ENCODE measurements at places on chromosomes 11 and 22.

DNA sequence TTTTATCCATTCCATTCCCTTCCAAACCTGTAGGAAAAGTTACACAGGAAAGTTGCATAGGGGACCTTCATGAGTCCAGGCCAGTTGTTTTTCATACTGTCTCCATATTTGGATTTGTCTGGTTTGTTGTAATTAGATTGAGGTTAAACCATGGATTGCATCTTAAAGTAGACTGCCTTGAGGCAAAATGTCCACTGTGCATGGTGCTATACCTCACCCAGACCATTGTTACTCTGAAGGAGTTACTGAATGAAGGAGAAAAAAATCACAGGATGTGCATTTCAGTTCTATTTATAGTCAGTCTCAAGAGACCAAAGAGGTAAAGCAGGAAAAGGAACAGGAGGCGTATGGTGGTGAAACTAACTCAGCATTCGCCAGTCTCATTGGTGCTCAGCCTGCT, 29.6 kb upstream of the L3MBTL2 start:
- no peak for DNase-seq

DNA sequence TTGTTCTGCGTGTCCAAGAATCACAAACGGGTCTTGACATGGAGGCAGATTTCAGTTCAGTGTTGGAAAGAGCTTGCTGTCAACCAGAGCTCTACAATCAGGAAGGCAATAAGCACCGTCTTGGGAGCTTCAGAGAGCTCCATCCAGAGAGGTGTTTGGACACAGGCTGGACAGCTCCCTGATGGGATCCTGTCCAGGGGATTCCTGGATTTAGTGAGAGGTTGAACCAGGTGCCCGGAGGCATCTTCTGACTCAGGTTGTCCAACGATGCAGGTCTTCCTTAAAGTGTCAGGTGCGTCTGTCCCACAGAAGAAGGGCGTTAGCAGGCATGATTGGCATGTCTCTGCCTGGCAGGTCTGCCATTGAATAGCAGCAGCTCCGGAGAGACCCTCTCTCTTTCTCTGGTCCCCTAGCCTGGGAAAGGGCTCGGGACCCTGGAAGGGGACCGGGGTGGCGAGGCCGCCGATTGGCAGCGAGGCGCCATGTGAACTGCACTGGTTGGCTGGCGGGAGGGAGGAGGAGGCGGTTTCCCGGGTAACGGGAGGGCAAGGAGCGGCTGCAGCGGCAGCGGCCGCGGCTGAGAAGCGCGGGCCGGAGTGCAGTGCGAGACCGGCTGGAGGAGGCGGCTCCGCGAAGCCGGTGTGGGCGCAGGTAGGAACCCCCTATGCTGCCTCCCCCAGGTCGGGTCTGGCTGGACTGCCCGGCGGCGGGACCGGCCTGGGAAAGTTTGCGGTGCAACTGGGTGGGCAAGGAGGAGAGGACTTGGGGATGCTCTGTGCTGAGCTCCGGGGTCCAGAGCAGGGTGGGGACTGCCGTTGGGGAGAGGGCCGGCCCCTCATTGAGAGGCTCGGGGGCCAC, 104.1 kb upstream of the E2F8 start:
- no peak for DNase-seq

- no peak for DNase-seq
Observed at GRCh38 chr22:49600468-49600867, 227.2 kb downstream of the BRD1 start.

- DNase-seq: no peak
Observed at GRCh38 chr11:120068114-120068573, 69.8 kb downstream of the TRIM29 start.

DNA sequence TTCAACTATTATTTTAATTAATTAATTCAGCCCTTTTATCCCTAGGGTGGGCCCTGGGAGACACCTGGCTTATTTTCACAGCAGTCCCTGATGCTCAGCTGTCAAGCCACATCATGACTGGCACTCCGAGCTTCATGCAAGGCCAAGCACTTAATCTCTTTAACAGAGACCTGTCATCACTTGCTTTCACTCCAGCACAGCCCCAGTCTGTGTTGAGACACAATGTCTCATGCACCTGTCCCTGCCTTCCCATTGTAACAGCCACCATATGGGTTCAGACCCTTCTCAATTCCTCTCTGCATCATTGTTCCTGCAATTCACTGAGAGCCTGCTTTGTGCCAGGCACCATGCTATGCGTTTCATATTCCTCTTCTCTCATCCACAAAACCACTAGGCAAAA, 222.2 kb upstream of the TENM4 start:
- no peak for DNase-seq

DNA sequence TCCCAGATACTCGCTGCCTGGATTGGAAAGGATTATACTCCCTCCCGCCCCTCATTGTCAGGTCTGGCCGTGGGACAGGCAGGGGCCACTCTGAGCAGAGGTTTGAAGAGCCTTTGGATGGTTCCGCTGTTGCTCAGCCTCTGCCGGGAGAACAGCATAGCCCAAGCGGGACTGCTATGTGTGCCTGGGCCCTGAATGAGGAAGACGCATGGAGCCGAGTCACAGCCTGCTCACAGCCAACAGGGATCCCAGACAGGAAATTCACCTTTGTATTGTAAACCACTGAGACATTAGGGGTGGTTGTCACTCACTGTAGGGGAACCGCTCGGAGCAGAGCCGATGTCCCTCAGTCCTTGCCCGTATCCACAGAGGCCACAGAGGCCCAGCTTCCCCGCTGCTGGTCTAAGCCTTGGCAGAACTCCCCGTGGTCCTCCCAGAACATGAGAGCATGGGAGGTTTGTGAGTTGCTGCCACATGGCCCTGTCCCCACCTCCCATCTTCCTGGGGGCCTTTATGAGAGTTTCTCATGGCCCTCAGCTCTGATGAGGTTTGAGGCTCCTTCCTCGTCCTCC, 10.7 kb upstream of the FAM118A start:
- no peak for DNase-seq

- DNase-seq: no peak
Observed at GRCh38 chr11:1258401-1259075, 35.7 kb downstream of the MUC5B start.

GRCh38 chr11:2321311-2321683, 19.5 kb downstream of the TSPAN32 start:
- DNase-seq: no peak

DNA sequence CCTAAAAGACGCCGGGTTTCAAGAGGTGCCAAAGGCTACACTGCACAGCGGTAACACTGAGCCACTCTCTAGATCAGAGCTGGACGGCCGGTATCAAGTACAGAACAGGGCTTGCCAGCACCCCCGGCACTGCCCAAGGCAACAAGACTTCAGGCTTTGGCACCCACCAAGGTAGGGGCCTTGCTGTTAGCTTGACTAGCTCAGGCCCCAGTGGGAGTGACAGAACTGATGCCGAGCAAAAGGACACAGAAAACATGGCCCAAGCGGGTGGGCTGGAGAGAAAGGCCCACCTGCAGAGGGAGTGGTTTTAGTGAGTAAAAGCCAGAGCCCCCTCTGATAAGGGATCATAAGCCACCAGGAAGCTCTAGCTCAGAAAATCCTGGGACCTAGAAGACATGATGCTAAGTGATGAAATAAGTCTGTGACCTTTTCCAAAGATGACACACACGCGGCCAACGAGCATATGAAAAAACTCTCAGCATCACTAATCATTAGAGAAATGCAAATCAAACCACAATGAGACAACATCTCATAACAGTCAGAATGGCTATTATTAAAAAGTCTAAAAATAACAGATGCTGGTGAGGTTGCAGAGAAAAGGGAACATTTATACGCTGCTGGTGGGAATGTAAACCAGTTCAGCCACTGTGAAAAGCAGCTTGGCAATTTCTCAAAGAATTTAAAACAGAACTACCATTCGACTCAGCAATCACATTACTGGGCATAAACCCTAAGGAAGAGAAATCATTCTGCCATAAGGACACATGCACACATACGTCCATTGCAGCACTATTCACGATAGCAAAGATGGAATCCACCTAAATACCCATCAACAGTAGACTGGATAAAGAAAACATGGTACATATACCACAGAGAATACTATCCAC, 12.9 kb downstream of the EHD1 start:
- no peak for DNase-seq

- no peak for DNase-seq
Observed at GRCh38 chr11:19160847-19161246, 40.9 kb downstream of the CSRP3 start.

- no peak for DNase-seq
Observed at GRCh38 chr11:94401773-94402265, 600 bp upstream of the GPR83 start.

DNA sequence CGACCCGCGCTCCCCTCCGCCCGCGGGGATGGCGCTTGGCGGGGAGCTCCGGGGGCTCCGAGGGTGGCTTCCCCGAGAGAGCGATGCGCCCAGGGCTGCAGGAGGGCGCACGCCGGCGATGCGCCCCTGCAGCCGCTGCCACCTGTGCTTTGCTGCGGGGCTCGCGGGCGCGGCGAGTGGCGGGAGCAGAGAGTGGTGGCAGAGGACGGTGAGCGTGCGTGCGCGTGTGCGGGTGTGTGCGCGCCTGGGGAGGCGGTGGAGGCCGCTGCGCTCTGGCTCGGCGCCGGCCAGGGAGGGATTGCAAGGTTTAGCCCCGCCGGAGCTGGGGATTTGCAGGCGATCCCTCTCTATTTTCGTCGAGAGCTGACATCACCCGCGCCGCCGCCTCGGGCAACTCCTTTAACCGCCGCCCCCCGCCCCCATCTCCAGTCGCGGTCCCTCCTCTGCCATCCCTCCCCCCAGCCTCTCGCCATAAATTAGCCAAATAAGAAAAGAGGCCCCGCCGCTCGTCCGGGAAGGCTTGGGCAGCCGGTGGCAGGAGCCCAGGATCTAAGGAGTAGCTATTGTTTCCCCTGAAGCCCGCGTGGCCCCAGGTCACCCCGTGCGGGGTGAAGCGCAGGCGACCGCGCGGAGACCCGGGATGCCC, at the start of gene SLC1A2:
Gene SLC1A2 (minus strand): TSS at position 375 of the 646 bp plus-strand sequence. CDS start 592 bp downstream, outside the sequence.
- DNase-seq: no peak

GRCh38 chr22:26673486-26673885, 16.1 kb downstream of the MIAT start:
- DNase-seq: no peak

- no peak for DNase-seq
Observed at GRCh38 chr22:17085277-17086181, 729 bp downstream of the IL17RA start.

DNA sequence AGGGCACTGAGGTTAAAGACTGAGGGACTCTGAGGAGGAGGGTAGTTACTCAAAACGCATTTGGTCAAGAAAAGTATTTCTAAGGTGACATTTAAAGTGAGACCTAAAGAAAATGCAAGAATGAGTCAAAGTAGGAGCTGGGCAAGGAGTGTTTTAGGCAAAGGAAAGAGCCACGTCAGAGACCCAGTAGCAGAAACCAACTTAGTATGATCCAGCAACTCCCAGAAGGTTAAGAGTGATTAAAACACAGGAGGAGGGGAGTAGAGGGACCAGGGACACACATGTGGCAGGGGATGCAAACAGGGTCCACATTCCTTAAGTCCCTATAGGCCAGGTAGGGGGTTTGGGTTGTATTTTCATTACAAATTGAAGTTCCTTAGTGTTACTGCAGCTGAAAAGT, 24.3 kb upstream of the CCDC34 start:
- no peak for DNase-seq

- no peak for DNase-seq
Observed at GRCh38 chr11:83157594-83158356, 844 bp downstream of the PCF11 start.

GRCh38 chr11:2362414-2362813, 14.7 kb upstream of the CD81 start:
- no peak for DNase-seq

- DNase-seq: no peak
Observed at GRCh38 chr22:41968601-41969000, 642 bp upstream of the SEPTIN3 start.

DNA sequence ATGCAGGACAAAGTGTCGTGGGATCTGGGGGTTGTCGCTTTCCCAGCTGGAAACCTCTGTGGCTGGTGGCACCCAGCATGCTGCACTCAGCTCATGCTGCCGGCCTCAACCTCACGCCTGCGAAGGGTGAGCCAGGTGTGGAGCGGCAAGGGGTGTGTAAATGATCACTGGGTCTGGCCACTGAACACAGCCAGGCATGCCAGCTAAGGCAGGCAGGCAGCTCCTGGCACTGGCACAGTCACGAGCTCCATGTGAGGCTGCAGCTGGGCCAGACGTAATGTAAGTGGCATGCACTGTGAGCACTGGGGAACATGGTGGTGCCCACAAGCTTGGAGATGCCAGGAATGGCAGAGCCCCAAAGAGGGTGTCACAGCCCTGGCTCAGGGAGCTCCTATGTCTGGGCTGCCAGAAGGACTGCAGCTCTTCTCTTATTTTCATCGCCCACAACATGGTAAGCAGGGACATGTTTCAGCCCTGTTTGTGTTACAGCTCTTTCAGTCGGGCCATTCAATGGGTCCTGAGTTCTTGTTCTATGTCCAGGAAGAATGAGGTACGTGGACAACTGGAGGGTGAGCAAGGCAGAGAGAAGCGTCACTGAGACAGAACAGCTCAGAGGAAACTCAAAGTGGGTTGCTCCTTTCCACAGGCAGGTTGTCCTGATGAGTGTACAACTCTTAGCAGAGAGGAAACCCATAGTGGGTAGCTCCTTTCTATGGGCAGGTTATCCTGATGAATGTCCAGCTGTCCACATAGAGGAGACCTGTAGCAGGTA, 403.8 kb downstream of the CNTN5 start:
- no peak for DNase-seq

DNA sequence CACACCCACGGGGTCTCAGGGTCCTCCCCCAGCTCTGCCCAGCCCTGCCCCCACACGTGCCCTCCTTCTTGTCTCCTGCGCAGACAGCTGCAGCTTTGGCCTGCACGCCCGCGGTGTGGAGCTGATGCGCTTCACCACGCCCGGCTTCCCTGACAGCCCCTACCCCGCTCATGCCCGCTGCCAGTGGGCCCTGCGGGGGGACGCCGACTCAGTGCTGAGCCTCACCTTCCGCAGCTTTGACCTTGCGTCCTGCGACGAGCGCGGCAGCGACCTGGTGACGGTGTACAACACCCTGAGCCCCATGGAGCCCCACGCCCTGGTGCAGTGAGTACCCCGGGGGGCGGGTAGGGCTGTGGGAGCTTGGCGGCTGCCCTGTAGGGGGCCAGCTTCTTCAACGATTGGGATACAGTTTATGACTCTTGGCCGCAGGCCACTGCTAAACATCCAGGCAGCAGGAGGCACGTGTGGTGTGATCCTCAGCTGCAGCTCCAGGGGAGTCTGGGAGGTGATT, 30.8 kb downstream of the ST14 start:
- DNase-seq: no peak

- no peak for DNase-seq
Observed at GRCh38 chr11:72673943-72674828, at the start of gene PDE2A. PDE2A (minus strand) TSS chr11:72674422; CDS start chr11:72674207, 215 bp downstream.

GRCh38 chr11:62555464-62556107, 9.0 kb upstream of the AHNAK start:
- DNase-seq: no peak

DNA sequence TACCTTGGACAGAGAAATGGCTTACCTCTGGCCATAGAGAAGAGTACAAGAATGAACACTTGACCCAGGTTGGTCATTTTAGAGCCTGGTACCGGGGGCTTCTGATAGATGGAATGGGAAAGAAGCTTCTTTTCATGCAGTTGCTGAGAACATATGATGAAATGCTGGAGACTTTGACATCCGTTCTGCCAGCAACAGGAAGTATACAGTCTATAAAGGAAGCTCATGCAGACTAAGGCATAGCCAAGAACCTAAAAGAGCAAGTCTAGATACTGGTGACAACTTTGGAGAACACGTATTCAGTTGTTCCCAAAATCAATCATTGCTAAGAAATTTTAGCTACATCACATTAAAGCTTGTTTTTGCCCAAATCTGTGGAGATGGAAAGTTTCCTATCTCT, 894.6 kb downstream of the METTL15 start:
- DNase-seq: no peak

- no peak for DNase-seq
Observed at GRCh38 chr11:108944471-108945178, 279.8 kb downstream of the DDX10 start.

GRCh38 chr11:81380395-81380794, 1353.3 kb downstream of the FAM181B start:
- no peak for DNase-seq
